ENCODE measurements at places on chromosomes 11 and 22.

DNA sequence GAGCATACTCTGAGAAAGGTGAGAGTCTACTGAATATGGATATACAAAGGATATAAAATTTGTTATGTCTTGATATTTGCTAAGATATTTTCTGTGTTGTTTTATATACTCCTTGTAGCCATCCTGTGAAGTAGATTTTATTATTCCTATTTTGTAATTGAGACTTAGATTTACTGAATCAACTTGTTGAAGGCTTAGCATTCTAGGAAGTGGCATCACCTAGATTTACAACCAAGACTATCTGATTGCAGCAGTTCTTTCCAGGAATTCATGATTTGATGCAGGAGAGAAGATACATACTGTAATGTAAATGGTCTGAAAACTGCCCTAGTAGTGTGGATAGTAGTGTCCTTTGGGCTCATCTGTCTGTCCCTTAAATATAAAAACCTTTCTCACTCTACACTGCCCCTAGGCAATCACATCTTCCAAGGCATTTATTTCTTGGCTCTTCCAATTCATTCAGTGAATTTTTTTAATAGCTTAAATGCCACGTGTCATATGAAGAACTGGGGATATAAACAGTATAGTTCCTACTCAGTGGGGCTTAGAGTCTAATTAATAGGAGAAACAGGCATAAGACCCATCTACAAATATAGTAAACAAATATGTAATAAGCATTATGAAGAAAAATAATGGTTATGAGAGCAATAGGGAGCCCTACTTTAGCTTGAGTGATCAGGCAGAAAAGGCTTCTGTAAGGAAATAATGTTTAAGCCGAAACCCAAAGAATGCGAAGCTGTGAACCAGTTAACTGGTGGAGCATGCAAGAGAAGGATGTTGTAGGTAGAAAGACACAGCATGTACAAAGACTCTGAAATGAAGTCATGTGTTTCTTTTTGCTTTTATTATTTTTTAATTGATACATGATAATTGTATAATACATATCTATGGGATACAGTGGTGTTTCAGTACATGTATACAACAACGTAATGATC, 13.6 kb downstream of the IPO7 start:
- DNase-seq = no peak

DNA sequence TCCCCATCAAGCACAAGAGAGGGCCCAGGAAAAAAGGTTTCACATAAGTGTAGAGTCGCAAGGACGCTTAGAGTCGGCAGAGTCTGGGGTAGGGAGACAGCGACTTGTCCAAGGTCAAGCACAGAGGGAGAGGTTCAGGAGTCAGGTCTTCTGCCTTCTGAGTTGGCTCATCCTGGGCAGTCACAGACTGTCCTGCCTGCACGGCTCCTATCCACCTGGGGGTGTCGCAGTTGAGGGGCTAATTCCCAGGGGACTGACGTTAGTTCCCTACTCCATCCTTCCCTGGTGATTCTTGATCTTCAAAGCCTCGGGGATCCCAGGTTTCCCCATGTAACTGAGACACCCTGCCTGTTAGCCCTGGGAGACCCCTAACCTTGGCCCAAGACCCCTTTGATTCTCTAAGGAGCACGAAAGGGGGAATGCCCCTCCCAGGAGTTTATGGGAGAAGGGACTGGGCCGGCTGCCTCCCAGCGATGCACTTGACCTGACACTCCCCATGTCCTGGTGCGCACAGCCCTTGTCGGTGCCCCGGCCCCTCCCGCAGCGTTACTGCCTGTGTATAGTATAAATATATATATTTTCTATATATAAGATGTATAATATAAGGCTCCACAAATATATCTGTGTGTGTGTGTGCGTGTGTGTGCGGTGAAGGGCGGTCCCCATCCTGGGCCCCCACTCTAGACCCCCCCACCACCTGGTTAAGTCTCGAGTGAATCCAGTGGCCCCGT, 14.7 kb upstream of the TAB1 start:
- DNase-seq = no peak

DNA sequence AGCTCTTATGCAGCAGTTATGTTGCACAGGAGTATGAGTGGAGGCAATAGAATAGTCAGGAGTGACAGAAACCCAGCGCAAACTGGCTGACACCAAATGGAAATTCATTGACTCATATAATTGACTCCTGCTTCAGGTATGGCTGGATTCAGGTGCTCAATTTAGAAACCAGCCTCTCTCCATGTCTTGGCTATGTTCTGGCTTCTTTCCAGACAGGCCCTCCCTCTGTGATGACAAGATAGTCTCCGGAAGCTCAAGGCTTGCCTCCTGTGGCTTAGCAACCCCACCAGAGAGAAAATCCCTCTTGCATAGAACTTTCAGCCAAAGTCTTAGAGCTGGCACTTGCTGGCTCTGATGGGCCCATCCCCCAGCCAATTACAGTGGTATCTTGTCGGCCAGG, 28.1 kb upstream of the MN1 start:
- DNase-seq = no peak

- no peak for DNase-seq
Measured at GRCh38 chr11:58628446-58628845, 6.0 kb downstream of the CNTF start.

GRCh38 chr11:27451244-27451965, 21.2 kb downstream of the LGR4 start:
- no peak for DNase-seq

GRCh38 chr11:33741806-33742205, 5.6 kb upstream of the CD59 start:
- no peak for DNase-seq

- DNase-seq = no peak
Measured at GRCh38 chr11:111019871-111020670, 225.5 kb upstream of the POU2AF2 start.

GRCh38 chr22:27164781-27165503, 507.6 kb downstream of the MIAT start:
- no peak for DNase-seq
